ENCODE measurements at places on chromosomes 4 and X. TPM values are rescaled to one million over a fixed set of nuclear protein-coding genes. Genes with fewer than 3 reads are reported as not detected.

DNA sequence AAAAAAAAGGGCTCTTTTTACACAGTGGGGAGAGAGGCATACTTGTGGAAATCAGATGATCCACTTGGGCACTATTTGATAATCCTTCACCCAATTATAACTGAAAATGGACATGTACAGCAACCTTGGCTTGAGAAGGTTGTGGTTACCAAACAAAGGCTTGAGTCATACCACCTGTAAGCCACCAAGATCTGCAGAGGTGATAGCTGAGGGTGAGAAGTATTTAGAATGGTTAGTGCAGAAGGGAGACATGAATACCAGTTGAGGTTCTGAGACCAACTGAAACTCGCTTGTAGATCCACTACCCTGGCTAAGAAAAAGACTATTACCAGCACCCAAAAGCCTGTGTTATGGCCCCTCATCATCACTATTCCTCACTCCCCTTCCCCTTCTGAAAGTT is 614.0 kb downstream of the STIM2 start:
- no peak for DNase-seq

DNA sequence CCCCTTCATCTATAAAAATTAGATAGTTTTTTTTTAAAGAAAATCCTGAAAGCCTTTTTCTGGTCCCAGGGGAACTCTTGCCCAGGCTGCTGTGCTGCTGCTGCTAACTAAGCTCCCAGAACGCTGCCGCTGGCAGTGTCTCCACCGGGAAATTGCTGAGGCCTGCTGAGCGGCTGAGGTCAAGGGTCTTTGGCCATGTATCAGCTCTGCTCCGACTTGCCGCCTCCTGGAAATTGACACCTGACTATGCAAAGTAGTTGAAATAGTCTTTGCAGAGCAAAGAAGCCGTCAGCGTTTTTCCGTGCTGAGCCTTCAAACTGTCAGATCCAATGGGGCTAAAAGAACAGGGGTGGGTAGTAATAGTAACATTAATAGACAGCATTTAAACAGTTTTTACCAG is 839 bp downstream of the QDPR start:
- no peak for DNase-seq

Gene GYPB
- total RNA-seq, result not detected

DNA sequence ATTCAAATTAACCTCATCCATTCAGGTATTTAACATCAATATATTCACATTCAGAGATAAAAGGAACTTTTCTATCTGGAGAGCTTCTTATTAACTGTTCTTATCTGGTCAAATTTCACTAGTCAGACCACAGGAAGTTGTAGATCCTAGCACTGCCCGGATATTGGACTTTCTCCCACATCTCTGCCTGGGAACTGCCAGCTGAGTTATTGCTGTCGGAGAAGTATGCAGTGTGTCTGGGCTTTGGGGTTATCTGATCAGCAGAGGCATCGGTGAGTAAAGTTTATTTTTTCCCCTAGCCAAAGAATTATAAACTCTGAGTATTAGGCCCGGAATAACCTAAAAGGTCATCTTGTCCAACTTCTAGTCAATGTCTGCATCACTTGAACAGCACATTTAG is 45.1 kb downstream of the OR13H1 start:
- no peak for DNase-seq

- DNase-seq, result no peak
Measured at GRCh38 chr4:14237911-14238310, 610.4 kb upstream of the BOD1L1 start.

Gene HSFX4
- not detected for total RNA-seq

Gene CLDN2
- total RNA-seq, result not detected

Gene XG
- total RNA-seq, result not detected

- DNase-seq, result no peak
Measured at GRCh38 chr4:97984545-97985131, 158.6 kb downstream of the STPG2 start.

Gene NDNF
- total RNA-seq, result not detected

Gene SERTM2
- not detected for total RNA-seq

DNA sequence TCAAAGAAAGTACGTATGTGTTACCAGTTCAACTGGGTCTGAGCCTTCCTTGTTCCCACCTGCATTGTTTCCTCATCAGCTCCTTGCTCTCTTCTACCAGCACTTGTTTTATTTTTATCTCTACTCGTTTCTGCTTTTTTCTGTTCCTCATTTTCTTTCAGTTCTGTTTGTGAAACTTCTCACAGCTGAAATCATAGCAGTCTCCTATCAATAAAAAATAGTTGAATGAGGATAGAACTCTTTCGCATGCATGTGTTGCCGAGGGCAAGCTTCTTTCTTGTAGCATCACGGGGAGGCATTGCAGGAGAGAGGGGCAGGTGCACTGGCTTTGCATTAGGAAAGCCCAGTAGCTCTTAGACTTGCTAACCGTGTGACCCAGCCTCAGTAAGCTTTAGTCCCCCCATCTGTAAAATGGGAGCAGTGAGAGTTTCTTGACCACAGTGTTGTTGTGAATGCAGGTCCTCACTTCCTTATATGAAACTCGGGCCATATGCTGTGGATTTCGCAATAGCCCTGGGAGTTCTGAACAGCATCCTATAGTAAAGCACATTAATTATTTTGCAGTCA is 24.7 kb downstream of the OFD1 start:
- DNase-seq, result no peak

DNA sequence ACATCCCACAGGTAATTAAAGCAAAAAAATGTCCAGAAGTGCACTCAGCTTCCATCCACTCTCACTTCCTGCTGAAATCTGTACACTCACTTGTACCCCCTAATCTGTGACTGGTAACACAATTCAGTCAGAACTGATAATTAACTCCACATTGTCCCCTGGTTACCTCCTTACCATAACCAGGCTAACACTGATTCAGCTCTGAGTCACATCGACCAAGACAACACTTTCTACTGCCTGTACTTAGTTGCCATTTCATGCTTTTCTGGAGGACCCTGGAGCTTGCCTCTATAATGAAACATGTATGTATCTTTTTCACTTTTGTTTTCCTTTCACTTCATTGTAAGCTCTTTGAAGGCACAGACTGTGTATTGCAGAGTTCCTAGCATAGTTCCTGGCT is 130.9 kb upstream of the GABRG1 start:
- no peak for DNase-seq

Gene GAGE13
- total RNA-seq, result not detected

GRCh38 chr4:76067652-76068286 is 6.7 kb upstream of the ART3 start:
- DNase-seq, result peak; percentile 44

- no peak for DNase-seq
Measured at GRCh38 chr4:33188733-33189132, 2468.6 kb downstream of the PCDH7 start.

Gene MAGEB10
- total RNA-seq, result not detected

Gene VEGFC
- total RNA-seq, result 8.8 TPM

GRCh38 chr4:10011277-10011676 is 10.0 kb downstream of the SLC2A9 start:
- no peak for DNase-seq

Gene UBE2A
- total RNA-seq, result 119 TPM

DNA sequence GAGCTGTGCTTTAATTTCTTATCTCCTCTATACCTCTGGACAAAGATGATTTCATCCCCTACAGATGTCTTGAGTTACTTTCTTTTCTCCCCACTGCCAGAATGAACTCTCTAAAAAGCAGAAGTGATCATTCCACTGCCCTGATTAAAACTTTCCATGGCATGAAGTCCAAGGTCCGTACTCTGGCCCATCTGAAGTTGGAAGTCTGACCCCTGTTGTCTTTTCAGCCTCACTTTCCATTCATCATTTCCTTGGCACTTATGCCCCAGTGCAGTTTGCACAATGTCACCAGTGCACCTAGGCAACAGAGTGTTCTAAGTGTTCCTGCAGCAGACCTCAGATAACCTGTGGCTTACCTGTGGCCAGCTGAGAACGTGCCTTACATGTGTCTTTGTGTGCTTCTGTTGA is 242.4 kb downstream of the FRAS1 start:
- no peak for DNase-seq

Gene MXRA5
- not detected for total RNA-seq

Gene MTTP
- total RNA-seq, result not detected

DNA sequence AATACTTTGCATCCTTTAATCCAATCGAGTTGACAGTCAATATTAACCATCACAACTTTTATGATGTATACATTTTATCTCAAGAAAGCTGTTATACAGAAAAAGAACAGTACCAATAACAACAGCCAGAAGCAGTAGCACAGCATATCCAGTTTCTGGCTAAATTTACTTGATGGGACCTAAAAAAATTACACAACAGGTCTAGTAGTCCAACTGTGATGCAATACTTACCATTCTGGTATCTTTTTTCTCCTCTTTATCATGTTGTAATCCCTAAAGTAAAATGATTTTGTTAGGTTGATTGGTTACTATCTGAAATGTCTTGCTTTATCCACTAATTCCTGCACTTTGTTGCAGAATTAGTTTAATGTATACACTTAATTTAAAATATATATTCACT is 1150.6 kb downstream of the FAT4 start:
- no peak for DNase-seq

Gene UVSSA
- total RNA-seq, result 24.3 TPM

DNA sequence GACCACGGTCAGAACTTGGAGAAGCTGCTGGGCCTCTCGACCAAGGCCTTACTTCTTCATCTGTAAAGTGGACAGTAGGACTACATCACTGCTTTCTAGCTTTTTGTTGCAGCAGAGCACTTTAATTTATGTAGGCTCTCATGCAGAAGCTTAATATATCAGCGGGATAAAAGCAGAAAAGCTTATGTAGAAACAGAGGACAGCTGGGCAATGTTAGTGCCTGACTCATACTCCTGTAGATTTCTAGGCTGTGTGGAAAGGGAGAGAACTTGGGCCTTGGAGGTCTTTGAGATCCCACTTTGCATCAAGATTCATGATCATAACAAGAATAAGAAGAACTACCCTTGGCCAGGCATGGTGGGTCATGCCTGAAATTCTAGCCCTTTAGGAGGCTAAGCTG is 91.2 kb downstream of the ARHGAP10 start:
- no peak for DNase-seq

DNA sequence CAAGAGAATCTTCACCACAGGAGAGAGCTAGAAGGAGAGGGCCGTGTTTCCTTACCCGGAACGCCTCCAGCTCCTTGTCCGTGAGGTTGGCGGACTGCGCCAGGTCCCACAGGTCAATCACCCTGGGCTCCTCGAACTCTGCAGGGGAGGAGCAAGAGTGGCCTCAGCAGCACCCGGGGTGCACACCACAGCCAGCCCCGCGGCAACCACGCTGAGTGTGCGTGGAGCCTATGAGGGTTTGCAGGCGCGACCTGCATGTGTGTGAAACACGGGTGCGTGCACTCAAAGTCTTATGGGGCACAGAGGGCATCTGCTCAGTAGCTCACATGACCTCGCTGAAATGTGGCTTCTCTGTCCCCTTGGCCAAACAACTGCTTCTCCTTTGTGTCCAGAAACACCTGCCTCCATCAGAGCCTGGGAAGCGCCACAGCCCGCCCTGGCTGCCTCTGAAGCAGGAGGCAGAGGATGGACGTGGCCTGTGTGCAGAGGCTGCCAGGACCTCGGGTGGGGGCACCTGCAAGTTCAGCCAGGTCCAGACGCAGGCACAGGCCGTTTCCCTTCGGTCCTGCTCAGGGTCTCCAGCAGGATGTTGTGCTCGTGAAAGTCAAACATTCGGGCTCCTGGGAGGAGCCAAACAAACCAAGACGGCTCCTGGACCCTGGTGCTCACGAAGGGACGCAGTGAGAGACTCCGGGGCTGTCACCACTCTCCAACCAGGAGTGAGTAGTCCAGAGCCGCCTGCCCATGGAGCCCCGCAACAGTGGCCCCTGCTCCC is 16.0 kb downstream of the LRPAP1 start:
- DNase-seq, result no peak

GRCh38 chrX:1465286-1466231 is 12.8 kb upstream of the ASMTL start:
- DNase-seq, result no peak

All from PC-9 (cell line).